ENCODE measurements at places on chromosomes 2 and 18.

DNA sequence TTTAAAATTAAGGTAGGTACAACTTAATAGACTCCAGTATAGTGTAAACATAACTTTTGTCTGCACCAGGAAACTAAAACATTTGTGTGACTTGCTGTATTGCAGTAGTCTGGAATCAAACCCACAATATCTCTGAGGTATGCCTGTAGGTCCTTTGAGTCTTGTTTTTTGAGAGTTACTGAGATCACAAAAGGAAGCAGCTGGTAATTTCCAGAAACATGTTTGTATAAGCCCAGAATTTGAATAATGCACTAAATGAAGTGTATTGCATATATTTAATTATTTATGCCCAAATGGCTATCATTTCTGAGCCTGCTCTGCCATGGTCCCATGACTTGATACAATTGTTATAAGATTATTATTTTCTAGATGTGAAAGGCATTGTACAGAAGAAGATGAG is 143.3 kb upstream of the LYPD6 start:
- DNase-seq = no peak

DNA sequence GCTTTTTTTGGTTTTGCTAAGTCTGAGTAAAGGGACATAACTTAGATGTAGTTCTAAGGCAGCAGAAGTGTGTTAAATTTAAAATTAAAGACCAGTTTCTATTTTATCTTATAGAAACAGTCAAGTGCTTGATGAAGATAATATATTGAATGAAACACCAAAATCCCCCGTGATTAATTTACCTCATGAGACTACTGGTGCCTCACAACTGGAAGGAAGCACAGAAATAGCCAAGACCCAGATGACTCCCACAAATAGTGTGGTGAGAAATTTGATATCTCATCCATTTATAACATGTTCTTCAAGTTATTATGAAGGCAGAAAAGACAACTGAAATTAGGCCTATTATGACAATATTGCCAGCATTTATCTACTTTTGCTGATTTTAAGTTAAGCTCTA is 45.6 kb downstream of the APLF start:
- DNase-seq = no peak

DNA sequence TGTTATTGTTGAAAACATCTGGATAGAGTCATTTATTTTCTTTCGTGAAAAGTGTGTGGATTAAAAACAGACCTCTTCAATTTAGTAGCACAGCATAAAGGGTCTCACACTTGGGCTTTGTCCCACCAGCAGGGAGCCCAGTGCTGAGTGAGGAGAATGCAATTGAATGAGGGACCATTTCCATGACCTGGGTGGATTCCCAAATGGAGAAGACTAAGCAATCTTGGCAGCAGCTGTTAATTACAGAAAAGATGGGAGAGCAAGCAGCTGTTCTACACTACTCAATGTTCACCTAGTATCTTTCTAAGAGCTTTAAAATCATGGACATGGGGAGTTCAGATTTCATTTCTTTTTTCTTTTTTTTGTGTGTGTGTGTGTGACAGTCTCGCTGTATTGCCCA is 121.8 kb upstream of the FN1 start:
- DNase-seq = no peak

GRCh38 chr2:105790461-105791149 is 45.9 kb downstream of the NCK2 start:
- no peak for DNase-seq

- DNase-seq = no peak
Observed at GRCh38 chr2:227186751-227187150, 22.3 kb downstream of the COL4A3 start.

- DNase-seq = no peak
Observed at GRCh38 chr2:129762386-129763189, 216.9 kb upstream of the RAB6C start.

DNA sequence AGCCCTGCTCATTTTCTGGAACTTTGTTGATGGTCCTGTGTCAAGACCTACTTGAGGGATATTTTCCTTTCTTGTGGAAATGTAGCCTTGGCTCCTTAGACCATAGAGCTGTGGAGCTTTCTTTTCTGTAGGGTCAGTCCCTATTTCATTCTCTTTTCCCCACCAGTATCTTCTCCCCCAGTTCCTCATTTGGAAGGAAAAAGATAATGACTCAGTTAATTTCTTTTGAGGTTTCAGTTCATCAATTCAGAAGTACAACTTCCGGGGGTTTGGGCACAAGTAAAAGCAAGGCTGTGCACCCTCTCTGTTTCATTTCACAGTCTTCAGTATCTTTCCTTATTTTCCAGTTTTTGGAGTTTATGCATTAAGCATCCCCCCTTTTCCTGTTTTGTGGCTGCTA is 70.7 kb downstream of the CDC42EP3 start:
- DNase-seq = no peak

All from stimulated activated CD4-positive, alpha-beta T cell treated with anti-CD3 and anti-CD28 coated beads, Interleukin-12 subunit alpha, Interleukin-12 subunit beta, amount 100 ng/mL, for 24 hours (primary cell).